ENCODE measurements at places on chromosomes 2 and 18.

- DNase-seq, result no peak
Observed at GRCh38 chr2:112724591-112725525, 4.0 kb downstream of the NT5DC4 start.

GRCh38 chr2:10926191-10926820 is 14.6 kb downstream of the KCNF1 start:
- DNase-seq, result no peak

DNA sequence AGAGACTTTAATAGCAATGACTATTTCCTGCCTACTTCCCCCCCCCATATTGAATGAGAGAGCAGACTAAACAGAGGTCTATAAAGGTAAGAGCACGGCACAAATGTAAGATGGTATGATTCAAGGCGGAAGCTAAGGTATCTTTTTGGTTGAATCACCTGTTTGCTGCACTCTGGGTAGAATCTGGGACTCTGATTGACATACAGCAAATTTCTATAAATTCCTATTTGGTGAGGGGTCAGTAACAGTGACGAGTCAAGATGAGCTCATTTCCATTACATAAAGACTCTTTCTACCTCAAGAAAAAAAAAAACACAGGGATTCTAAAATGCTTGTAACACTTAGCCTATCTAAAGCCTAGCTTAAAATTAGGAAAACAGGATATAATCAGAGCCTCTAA is 297.3 kb downstream of the TNS1 start:
- no peak for DNase-seq

DNA sequence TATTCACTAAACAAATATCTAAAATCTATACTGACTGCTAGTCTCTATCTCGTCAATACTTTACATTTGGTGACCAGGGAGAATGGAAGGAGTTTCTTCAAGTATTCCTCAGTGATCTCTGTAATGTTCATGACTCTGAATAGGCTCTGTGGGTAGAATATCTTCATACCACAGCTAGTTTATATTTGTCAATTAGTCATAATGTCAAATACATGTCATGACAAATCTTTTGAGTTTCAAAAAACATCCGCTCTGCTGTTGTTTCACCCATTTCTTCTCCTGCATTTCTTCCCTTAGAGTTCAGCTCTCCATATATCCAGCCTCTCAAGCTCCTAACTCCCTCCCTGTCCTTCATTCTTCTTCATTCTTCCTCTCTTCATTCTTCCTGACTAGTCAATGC is 206.5 kb upstream of the FANCL start:
- DNase-seq, result no peak

DNA sequence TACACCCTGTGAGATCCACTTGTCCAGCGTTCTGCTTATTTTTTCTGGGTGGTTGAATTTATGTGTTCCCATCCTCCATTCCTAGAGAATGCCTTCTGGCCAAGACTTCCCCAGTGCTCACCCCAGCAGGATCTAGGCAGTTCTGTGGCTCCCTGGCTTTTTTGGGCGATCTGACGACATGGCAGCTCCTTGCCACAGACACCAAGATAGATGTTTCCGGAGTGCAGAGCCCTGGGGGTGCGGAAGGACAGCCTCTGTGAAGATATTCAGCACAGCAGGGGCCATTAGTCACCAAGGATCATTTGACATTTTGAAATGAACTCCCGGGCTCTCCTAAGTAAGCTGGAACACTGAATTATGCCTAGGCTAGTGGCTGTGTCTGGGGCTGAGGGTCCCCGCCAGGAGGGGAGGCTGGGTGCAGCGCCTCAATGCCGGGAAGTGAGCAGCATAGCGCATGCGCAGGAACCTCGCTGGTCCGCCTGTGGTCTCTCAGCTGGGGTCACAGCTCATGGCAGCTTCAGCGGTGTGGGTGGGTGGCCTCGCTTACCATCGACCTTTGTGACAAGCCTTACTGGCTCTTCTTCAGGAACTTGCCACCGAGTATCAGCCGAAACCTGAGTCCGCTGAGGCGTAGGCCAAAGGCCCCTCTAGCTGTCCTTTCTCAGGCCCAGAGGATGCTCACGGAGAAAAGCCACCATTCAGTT is 60.3 kb downstream of the MEX3C start:
- DNase-seq, result no peak

GRCh38 chr2:222738809-222739208 is 67.4 kb downstream of the MOGAT1 start:
- DNase-seq, result no peak

DNA sequence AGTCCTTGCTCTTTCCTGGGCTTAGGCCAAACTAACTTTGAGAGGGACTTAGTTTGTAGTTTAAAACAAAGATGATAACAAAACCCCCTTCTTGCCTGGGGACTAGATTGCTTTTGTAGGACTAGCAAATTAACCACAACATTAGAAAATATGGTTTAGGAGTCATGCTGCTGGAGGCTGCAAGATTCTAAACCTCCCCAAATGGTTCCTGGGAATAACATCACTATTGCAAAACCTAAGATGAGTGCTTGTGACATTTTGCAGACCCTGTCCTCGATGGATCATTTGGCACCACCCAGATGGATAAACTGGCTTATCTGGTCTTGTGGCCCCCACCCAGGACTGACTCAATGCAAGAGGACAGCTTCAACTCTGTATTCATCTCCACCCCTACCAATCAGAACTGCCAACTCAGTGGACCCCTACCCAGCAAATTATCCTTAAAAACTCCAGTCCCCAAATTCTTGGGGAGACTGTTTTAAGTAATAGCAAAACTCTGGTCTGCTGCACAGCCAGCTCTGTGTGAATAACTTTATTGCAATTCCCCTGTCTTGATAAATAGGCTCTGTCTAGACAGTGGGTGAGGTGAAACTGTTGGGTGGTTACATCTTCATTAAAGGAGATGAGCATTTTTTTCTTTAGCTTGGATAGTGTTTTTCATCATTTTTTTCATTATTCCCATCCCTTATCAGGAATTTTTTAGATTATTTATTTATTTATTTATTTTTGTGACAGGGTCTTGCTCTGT is 58.9 kb downstream of the SPTBN1 start:
- DNase-seq, result no peak

DNA sequence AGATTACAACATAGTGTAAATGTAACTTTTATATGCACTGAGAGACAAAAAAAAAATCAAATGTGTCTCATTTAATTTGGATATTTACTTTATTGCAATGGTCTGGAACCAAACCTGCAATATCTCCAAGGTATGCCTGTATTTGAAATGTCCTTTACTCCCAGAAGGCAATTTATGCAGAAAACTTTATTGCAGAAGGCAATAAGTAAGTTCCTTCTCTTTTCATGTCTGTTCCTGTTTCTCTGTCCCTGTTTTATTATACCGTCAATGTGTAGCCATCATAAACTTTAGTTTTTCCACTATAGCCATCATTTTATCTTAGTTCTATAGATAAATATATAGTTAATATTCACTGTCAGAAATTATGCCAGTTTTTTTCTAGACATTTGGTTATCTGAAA is 513.1 kb upstream of the FAM98A start:
- no peak for DNase-seq

- no peak for DNase-seq
Observed at GRCh38 chr2:106851881-106852501, 34.0 kb downstream of the ST6GAL2 start.

GRCh38 chr18:21241301-21242048 is 557 bp upstream of the GREB1L start:
- no peak for DNase-seq

DNA sequence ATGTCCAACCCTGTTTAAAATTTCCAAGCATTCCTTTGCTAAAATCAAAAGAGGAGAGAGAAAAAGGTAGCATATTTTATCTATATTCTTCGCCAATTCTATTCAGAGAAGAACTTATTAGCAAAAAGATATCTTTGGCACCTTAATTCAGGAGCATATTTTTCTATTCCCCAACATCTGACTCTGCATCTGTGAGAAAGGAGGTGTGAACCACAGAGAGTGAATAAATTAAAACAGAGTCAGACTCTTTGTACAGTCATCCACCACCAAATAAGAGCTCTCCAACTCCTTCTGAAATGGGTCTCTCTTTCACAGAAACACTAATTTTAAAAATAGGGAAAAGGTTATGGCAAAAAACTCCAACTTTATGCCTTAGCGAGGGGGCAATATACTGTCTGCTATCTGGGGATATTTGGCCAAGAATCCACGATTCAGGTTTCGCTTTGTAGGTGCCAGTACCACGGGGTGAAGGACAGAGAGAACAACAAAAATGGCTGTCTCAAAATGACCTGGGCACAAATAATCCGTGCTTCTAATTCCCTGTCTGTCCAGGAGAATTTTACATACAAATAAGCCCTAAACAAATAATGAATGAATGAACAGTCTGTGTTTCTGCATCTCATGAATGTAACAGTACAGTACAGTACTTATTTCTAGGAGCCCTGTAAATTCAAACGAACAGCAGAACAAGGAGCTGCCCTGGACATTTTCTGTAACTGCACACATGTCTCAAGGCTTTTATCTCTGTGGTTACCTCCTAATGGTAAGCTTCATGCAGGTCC is 43.4 kb downstream of the EPB41L3 start:
- DNase-seq, result no peak

DNA sequence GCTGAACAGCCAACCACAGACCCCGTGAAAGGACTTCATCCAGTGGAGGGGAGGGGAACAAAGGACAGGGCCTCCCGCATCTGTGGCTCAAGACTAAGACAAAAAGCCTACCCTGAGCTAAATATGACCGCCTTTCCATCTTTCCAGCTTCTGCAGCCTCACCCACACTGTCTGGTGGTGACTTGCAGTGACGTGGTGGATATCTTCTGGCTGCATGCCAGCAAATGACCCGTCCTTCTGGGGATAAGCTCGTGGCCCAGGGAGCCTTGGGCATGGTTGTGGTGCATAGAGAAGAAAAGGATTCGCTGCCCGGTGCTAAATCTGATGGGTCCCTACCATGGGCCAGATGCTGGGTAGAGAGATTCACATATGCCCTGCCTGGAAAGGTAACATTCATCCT is 8.7 kb upstream of the NGEF start:
- DNase-seq, result no peak

DNA sequence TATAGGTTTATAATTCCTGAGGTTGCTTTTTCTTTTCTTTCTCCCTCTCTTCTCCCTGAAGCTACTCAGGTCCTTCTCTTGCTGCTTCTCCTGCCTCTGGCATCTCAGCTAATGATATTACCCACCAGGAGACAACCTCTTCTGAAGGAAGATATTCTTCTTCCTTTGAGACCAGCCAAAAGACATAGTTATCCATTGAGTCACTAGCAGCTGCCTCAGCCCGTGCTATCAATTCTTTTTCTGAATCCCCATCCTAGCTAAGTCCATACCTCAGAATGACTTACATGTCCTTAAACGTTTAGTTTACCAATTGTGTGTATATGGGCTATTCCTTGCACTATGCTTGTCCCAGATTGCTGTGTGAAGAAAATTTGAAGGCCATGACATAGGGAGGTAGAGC is 25.0 kb upstream of the RNF103 start:
- no peak for DNase-seq

DNA sequence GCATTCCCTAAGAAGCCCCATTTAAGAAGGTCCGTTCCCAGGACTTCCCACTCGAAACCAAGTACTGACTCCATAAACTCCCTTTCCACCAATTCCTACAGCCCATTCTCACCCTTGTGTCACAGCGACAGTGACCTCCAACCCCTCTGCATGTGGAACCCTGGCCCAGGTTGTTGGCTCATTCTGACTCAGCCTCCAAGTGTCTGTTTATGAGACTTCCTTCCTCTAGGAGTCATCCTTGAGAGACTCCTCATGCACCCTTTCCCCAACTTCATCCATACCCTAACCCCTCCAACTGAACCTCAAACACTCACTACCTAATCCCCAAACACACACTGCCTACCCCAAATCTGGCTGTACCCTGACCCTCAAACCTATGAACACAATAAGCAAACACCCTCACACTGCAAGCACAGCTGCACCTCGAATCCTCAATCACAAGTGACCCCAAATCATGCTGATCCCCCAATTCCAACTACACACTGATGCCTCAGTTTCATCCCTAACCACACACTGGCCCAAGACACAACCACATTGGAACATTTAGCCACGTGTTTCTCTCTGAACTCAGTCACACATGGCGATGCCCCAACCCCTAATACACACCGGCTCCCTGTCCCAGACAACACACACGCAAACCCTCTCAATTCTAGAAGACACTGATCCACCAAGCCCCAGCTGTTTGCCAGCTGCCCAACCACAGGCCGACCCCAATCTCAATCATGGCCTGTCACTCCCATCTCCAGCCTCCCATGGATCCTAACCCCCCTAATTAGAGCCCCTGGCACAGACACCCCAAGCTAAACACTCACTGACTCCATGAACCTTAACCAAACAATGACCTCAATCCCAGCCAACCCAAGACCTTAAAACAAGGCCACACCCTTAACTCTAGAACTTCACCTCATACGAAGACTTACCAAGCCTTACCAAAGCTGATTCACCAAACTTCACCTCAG is 219.6 kb downstream of the CYP26B1 start:
- DNase-seq, result no peak

DNA sequence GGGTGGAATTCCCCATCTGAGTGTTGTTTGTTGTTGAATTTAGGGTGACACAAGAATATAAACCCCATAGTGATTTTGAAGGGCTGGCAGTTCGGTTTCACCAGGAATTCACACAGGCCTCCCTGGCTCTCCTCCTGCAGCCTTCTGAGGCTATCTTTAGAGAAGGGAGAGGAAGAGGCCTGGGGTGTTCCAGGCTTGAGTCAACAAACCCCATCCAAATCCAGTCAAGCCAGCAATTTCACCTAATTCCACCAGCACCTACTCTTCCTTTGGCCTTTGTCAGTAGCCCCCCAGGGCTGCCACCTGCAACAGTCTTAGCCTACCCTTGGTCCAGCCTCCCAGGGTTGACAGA is 32.0 kb downstream of the MARCHF4 start:
- no peak for DNase-seq

GRCh38 chr2:73163483-73164367 is 38.6 kb upstream of the NOTO start:
- peak; percentile 31 for DNase-seq

- DNase-seq, result no peak
Observed at GRCh38 chr2:36059691-36060090, 295.9 kb upstream of the CRIM1 start.

DNA sequence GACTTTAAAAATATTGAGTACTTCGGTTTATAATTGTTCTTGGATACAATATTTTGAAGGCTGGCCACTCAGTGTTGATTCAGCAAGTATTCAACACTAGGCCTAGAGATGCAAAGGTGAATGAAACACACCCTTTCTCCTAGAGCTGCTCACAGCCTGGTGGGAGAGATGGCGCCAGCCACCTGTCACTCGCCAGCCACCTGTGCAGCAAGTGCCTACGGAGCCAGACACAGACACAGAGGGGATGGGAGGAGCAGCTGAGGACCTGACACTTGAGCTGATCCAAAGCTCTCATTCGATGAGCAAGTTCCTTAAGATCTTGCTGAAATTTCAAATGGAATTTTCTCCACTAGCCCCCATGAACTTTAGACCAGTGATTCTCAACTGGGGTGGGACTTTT is 151.1 kb upstream of the RIOK3 start:
- DNase-seq, result no peak

- no peak for DNase-seq
Observed at GRCh38 chr2:79789811-79790210, 277.0 kb downstream of the CTNNA2 start.
